ENCODE measurements at places on chromosomes 7 and 10.

DNA sequence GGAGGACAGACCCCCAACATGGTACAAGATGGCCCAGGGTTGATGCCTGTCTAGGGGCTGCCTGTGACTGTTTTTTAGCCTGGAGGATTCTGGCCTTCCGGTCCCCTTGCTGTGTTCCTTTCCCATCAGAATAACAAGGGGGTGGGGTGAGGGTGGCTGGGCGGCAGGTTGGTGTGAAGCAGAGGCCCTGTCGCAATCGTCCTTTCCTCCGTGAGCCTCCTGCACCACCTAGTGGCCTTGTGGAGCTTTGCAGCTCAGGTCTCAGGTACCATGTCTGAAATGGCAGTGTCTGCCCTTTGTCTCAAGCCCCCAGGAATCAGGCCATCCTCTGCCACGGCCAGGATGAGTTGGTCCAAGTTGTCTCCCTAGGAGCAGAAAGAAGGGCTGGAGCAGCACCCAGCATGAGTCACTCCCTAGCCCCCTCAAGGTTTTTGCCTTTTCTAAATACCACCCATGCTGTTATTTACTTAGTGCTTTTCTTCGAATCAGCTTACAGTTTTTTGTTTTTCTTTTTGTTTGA, 24.2 kb downstream of the TACR2 start:
- DNase-seq: peak; percentile 66

GRCh38 chr7:2603044-2603965, 28.5 kb upstream of the TTYH3 start:
- DNase-seq: no peak

GRCh38 chr10:103890194-103890658, 27.8 kb downstream of the STN1 start:
- no peak for DNase-seq

GRCh38 chr7:119943942-119944600, 328.9 kb upstream of the KCND2 start:
- no peak for DNase-seq

DNA sequence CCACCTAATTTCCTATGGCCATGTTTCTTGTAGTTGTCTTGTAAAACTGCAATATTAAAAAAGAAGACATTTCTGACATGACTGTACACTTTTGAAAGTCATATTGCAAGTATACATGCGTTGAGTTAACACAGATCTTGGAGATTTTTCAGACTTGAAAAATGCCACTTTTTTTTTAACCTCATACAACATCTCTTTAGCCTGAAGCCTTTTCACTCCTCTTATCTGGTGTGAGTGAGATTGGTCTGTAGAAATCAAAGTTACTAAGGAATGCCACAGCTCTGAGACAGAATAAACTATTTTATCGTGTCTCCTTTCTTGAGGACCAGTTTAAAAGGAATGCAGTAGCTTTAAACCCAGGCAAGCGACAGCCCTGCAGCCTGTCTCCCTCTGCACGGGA, 43.9 kb upstream of the NEUROD6 start:
- no peak for DNase-seq

DNA sequence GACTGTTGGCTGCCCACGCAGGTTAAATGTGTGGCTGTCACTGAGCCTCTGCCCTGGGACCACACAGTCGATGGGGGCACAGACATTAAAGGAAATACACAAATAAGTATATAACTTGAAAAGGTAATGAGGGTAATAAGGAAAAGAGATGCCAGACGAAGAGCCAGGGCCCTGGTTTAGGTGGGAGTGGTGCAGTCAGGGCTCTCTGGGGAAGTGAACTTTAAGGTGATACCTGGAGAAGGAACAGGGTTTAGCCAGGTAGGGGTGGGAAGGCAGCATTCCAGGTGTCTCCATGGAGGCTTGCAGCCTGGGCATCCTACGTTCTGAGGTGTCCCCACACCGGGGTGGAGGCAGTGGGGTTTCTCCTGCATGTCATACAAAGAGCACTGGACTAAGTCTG, 50.4 kb downstream of the UNC5B start:
- DNase-seq: no peak

- no peak for DNase-seq
Measured at GRCh38 chr7:128100225-128100948, 69.2 kb upstream of the LRRC4 start.

GRCh38 chr10:30821261-30821993, 191.9 kb upstream of the LYZL2 start:
- no peak for DNase-seq

GRCh38 chr7:92697012-92697411, 106.8 kb upstream of the FAM133B start:
- no peak for DNase-seq

GRCh38 chr7:142854372-142855113, at the start of gene EPHB6:
Gene EPHB6 (plus strand): TSS chr7:142855076. CDS start chr7:142863228, 8,152 bp downstream.
- DNase-seq: peak; percentile 58

GRCh38 chr7:32582036-32582435, 86.7 kb downstream of the AVL9 start:
- DNase-seq: no peak

- no peak for DNase-seq
Measured at GRCh38 chr7:33887266-33887975, 17.9 kb upstream of the BMPER start.

DNA sequence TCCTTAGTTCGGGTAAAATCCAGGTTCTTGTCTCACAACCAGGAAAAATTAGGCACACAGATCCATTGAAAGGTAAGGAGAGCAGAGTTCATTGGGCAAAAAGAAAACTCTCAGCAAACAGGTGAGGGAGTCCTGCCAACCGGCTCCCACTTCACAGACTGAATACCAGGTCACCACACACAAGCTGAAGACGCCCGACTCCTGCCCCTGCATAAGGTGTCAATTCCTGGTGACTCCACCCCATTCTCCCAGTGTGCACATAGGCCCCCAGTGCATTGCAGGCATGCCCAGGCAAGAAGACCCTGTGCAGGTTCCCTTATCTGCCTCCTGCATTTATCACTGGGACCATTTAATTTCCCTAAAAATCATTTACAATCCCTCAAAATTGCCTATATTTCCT, 354.6 kb downstream of the LRRTM3 start:
- no peak for DNase-seq

- DNase-seq: no peak
Measured at GRCh38 chr7:50832744-50833143, 50.0 kb upstream of the GRB10 start.

- no peak for DNase-seq
Measured at GRCh38 chr10:27998954-27999275, at the start of gene ODAD2. Gene ODAD2 (minus strand): TSS chr10:27999079. CDS start chr10:27995142, 3,937 bp downstream.

- no peak for DNase-seq
Measured at GRCh38 chr7:114293289-114294012, 121.2 kb upstream of the FOXP2 start.

DNA sequence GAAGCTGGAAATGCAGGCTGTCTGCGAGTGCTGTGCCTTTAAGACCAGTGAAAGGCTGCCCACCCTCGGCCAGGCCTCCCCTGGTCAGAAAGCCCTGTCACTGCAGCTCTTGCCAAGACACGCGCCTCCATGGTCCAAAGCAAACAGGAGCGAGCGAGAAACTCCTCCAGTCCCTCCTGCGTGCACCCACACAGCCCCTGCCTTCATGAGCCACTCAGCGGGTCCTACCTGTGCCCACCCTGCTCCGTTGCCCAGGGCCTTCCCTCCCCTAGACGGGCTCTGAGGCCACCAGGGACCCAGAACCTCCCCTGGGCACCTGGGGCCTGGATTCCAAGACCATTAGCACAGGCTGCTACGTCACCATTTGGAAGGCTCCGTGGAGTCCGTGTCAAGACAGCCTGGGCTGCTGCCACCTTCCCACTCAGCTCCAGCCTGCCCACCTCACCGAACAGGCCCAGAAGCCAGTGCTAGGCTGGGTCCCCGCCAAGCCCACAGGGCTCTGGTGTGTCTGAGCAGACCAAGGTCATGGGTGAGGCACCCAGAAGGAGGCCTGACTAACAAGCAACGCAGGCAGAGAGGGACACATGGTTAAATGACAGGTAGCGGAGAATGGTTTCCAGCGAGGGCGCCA, 144.5 kb downstream of the NEURL1 start:
- no peak for DNase-seq

DNA sequence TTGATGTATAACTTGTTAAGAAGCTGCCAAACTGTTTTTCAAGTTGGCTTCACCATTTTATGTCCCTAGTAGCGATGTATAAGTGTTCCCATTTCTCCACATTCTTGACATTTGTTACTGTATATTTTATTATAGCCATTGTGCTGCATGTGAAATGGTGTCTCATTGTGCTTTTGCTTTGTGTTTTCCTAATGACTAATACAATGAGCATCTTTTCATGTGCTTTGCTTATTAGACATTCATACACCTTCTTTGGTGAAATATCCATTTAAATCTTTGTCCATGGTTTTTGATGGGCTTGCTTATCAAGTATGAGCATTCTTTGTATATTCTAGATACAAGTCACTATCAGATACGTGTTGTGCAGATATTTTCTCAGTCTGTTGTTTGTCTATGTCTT, 203.0 kb downstream of the CCSER2 start:
- DNase-seq: no peak

DNA sequence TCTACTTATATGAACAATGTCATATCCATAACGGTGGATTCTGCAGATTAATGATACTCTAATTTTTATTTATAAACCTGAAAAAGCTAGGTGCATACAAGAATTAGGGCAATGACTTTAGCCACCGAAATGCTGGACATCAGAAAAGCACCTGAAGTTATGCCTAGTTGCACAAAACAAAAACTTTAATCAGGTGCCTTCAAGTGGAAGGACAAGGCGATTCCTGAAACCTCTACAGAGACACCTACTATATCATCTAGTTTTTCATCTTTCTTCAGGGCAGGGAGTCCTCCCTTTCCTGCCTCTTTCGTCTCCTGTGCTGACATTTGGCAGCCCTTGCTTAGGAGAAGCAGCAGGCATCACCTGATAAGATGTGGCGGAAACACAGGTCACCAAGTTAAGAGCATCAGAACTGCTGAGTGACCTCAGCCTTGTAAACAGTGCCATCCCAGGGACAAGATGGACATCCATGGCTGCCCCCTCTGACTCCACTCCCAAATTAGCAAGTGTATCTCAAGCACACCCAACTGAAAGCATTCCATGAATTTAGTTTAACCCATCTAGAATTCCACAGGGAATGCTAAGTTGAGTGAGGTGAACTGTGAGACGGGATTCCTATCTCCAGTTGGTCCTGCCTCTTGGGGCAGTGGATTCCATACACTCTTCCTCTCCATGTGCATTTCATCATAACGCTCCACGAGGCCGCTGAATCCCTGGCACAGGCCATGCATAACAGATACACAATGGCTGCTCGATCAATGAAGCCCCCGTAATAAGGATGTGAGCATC, 5.8 kb downstream of the ITPRIP start:
- no peak for DNase-seq

- no peak for DNase-seq
Measured at GRCh38 chr7:36303202-36304098, 86.2 kb upstream of the ANLN start.

- no peak for DNase-seq
Measured at GRCh38 chr7:1275451-1276381, 43.0 kb downstream of the UNCX start.

DNA sequence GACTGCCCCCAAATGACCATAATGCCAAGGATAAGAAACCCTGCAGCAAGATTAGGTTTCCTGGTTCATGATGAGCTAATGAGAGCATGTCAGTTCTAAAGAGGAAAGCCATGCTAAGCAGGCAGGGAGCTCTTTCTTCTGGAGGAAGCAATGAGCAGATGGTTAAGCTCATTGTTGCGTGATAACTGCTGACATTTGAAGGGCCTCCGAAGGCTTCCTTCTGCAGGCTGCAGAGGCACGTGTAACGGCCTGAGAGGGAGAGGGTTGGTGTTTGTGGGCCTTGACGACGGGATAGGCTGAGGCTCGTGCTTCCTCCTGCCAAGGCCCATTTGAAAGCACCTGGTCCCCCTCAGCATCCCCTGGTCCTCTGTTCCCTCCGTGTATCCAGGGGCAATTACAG, 63.5 kb upstream of the BTBD16 start:
- DNase-seq: no peak
